ENCODE measurements at places on chromosomes 4 and X.

DNA sequence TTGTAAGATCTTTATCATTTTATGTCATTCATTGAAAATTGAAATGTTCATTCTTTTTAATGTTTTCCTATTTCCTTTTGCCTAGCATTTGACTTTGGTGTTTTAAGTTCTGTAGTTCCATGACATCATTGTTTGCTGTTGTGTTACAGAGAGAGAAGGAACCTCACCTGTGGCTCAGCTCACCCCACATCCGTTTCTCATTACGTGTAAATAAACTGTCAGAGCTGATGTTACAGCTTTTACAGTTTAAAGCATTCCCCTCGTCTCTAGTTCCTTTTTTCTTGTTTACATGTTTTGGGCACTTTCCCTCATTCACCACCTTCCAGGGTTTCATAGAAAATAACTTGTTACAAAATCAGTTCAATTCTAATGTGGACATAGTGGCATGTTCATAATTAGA, 137.2 kb downstream of the FNIP2 start:
- DNase-seq, result no peak

- no peak for DNase-seq
Observed at GRCh38 chrX:115372152-115372551, 82.6 kb downstream of the LUZP4 start.

GRCh38 chr4:79682801-79683530, 274.9 kb upstream of the GK2 start:
- no peak for DNase-seq

GRCh38 chr4:174611792-174612191, 89.5 kb upstream of the HPGD start:
- no peak for DNase-seq

DNA sequence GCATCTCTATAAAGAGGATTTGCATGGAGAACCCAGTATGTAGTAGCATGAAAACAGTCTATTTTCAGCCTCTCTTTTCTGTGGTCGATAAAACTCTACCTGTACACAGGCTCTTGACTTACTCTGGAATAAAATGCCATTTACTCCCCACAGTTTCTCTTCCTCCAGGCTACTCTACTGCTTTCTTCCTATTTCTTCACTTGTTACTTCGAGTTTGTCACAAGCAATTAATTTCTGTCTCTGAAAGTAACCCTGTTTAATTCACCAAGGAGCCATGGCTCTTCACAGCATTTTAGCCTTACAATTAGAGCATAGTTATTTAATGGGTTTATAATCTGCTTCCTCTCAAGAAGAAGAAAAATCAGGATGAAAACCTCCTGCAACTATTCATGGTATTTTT, 472.9 kb upstream of the PRKX start:
- no peak for DNase-seq

- DNase-seq, result no peak
Observed at GRCh38 chrX:153941336-153942252, 2.8 kb downstream of the RENBP start.

DNA sequence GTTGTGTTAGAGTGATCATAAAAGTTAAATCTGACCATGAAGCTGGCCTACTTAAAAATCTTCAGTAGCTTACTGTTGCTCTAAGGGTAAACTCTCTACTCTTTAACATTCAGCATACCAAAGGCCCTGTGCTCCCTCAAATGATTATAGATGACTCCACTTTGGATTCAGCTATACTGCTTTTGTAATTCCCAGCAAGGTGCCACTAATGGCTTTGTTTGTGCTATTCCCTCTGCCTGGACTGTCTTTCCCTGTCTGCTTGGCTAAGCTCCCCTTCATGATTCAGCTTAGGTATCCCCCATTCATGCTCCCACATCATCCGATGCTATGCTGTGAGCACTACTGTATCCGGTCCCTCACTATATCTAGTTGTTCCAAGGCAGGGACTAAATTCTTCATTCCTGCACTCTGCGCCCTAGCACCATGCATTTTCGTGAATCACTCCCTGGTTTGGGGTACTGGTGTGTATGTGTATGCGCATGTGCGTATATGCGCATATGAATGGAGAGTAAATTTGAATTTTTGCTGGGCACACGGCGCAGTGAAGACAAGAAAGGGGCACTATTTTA, 453 bp upstream of the PBDC1 start:
- no peak for DNase-seq

- no peak for DNase-seq
Observed at GRCh38 chrX:38347136-38347535, 5.3 kb upstream of the OTC start.

GRCh38 chr4:38202242-38202641, 242.0 kb downstream of the PTTG2 start:
- DNase-seq, result no peak

GRCh38 chr4:149746276-149746675, 69.4 kb downstream of the IQCM start:
- no peak for DNase-seq

GRCh38 chr4:94127707-94128328, 79.8 kb upstream of the SMARCAD1 start:
- DNase-seq, result no peak

All from stimulated activated CD4-positive, alpha-beta T cell treated with anti-CD3 and anti-CD28 coated beads, Interleukin-12 subunit alpha, Interleukin-12 subunit beta, amount 100 ng/mL, for 48 hours (primary cell).